Activated CD8-positive, alpha-beta memory T cell treated with anti-CD3 and anti-CD28 coated beads for 24 hours (primary cell): ENCODE measurements at places on chromosomes 7 and 10.

- DNase-seq: no peak
Measured at GRCh38 chr7:156640949-156641485, 443 bp downstream of the RNF32 start.

GRCh38 chr10:114881417-114881816 lies 56.6 kb upstream of the TRUB1 start:
- no peak for DNase-seq

DNA sequence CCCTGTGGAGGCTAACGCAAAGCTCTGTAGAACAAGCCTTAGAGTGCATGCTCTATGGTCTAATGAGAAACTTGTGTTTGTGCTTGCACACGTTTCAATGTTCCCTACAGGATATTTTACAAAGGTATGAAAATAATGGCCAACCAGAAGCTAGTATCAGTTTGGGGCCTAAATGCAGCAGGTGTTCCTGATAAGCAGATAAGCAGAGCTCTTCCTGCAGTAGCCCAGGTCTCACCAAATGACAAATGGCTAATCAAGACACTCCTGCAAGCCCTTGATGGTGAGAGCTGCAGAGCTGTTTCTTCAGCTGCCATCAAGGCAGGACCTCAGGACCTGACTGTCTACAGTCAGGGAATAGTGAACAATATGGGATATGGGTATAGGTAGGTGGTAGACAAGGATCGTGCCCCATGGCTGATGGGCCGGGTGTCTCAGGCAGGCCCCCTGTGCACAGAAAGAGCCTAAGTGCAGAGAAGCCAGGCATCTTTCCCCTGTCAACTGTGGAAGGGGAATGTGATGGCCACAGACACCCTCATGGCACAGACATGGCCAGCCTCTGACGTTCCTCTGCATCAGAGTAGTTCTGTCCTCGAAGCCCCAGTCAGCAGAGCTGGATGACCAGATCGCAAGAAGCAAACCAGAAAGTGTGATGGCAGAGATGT lies 23.2 kb upstream of the RASSF4 start:
- DNase-seq: peak; percentile 45

GRCh38 chr7:51774178-51774577 lies 457.6 kb upstream of the COBL start:
- no peak for DNase-seq

GRCh38 chr7:139264220-139264619 lies 33.2 kb downstream of the UBN2 start:
- DNase-seq: no peak

DNA sequence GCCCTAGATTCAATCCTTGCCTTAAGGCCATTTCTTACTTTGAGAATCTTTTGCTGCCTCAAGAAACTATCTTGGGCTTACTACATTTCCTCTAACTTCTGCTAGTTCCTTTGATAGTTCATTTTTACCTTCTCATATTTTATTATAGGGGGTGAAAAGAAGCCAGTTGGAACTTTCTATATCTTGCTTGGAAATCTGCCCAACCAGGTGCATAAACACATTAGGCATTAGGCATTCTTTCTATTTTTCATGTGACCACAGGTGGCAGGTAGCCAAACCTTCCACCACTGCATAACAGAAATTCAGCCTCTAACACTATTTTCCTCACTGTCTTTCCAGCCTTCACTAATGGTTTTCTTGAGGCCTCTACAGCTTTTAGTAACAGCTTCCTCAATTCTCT lies 300.0 kb upstream of the SP8 start:
- DNase-seq: no peak

GRCh38 chr7:114415064-114415989 lies 712 bp downstream of the FOXP2 start:
- no peak for DNase-seq

GRCh38 chr7:24842449-24843241 lies 85.4 kb upstream of the GSDME start:
- DNase-seq: no peak

- peak; percentile 83 for DNase-seq
Measured at GRCh38 chr7:30285536-30286284, 1.3 kb downstream of the ZNRF2 start.

GRCh38 chr10:113854761-113855588 lies 514 bp downstream of the NHLRC2 start:
- DNase-seq: peak; percentile 89

GRCh38 chr10:110169586-110169985 lies 37.8 kb upstream of the MXI1 start:
- DNase-seq: no peak

- DNase-seq: peak; percentile 35
Measured at GRCh38 chr7:139603896-139604295, 80.4 kb downstream of the CLEC2L start.

DNA sequence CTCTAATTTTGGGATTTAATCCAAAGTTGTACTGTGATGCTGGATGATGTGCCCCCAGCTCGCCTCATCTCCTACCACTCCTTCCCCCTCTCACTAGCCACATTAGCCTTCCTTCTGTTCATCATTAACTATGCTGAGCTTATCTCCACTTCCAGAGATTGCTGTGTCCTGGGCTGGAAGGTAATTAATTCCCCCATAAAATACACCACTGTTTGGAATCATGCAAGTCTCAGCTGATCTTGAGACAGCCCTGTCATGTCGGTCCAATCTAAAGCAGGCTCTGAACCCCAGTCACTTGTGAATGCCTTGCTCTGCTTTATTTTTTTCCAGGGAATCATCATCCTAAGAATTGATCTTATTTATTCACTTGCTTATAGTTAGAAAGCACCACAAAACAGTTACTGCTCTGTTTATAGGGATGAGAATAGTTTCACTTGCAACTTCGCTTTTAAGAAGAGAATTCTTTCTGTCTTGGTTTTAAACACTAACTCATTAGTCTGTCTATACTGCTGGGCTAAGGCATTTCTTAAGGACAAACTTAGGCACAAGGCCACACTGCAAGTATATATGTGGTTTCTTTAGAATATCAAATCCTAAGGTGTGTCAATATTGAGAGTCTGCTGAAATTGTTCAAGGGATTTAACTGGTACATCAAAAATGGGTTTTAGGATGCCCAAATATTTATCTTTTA lies 341.1 kb upstream of the SEMA3A start:
- no peak for DNase-seq

DNA sequence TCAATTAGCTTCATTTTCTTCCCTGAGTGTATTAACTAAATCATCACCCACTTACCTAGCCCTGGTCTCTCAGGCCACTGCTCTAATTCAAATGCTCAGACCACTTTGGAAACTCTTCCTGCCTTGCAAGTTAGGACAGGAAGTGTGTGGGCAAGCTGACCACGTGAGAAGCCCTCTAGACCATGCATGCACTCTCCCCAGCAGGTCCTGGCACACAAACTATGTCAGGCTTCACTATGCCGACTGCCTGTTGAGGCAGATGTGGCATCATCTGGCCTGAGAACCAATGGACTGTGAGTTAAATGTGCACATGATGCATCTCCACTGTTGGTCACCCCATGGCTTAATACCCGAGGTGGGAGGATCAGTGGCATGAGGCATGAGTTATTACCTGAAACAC lies 439.6 kb downstream of the GRID1 start:
- no peak for DNase-seq

- DNase-seq: peak; percentile 88
Measured at GRCh38 chr10:62779487-62780248, 24.9 kb upstream of the ADO start.

GRCh38 chr10:79067241-79068202 lies 1.2 kb upstream of the ZMIZ1 start:
- peak; percentile 94 for DNase-seq

DNA sequence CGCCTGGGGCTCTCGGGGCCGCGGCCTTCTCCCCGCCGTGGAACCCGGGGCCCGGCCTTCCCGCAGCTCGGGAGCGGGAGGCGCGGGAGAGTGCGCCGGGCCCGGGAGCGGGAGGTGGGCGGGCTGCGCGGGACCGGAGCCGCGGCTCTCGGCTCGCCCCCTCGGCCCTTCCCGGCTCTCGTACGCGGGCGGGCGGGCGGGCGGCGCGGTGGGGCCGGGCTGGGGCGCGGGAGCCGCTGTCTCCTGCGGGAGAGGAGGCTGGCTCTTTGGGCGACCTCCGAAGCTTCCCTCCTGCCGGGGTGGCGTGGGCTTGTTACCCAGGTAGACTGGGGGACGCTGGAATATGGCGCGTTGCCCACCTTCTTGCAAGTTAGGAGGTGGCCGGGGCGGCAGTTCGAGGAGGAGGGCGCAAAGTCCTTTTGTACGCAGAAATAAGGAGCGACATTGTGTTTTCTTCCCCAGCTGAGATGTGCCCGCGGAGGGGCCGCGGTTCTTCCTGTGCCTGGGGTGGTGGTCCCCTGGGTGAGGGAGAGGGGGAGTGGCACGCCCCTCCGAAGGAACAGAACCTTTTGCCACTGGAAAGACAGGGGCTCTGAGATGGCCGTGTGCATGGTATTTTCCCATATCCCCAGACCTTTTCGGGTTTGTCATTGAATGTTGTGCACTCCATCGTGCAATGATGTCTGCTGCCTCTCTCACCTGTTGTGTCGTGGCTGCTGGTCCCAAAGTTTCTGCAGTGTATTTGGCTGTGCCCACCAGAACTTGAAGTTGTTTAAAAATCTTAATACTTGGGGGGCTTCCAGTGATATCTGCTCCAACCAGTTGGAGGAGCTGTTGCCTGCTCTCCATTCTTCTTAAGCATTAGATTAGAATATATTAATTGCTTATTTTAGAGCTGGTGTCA lies 844 bp downstream of the NRF1 start:
- DNase-seq: peak; percentile 77

GRCh38 chr7:48760528-48761265 lies 163.7 kb upstream of the CDC14C start:
- no peak for DNase-seq

DNA sequence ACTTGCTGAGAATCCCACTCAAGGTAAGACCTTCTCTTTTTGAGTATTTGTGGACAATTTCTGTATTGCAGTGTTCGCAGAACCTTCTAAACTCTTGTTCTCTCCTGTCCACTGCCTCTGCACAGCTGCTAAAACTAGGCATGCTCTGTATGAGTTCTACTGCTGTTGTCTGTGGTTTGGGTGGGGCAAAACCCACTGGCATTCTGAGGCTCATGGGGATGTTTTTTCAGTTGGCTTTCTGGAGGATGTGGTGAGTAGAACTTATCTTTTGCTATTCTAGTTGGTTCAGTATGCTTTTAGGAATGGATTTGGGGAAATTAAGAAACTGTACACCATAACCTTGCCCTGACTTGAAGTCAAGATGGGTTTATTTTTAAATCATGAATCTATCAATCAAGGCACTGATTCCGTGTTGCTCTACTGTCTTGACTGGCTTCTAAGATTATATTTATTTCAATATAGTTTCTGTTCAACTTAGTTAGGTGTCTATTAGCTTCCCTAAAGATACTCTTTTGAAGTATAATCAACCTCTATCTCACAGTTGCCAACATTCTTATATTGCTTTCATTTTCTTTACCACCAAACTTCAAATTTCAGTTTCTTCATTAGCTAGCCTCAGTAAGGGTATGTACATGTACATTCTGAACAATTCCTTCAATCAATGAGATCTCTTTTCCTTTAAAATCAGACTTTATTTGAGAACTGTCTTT lies 25.0 kb upstream of the C1GALT1 start:
- DNase-seq: peak; percentile 60

DNA sequence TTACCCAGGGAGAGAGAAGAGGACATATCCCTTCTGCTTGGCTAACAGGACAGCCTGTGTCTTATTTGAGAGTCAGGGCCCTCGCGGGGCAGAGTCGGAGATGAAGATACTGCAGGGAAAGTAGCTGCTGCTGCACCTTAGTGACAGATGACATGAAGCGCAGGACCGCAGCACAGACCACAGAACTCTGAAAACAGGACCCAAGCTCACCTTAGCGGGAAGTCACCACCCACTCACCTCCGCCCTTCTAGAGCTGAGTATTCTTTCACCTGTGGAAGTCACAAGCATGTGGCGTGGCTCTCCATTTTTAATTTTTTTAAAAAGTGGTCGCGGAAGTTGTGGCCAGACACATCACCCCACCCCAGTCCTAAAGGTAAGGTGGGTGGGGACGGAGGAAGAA lies 191.4 kb downstream of the FAM107B start:
- peak; percentile 82 for DNase-seq

DNA sequence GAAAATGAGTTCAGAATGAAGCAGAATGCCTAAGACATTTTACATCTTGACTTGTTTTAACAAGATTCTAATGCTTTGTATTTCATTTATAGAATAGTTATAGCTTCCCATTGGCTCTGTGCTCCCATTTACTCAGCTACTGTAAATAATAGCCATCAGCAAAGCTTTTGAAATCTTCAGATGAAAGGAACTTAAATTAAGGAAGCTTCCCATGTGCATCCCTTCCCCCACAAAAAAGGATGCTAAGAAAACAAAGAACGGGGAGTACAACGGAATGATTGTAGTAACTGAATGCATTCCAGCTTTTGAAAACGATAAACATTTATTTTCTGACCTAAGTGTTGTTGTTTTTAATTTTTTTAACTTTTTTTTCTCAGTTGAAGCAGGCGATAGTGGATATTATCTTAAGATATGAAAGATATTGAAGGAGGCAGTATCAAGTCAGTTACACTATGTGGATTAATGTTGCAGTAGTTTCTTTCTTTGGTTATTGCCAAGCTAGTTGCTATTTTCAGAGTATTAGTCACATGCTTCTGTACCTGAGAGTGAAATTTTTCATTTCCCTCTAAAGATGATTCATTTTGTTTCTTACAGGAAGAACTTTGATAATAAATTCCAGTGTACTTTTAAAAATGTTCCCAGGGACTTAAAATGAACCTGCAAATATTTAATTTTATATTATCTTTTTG lies 129.2 kb downstream of the KCND2 start:
- no peak for DNase-seq

- DNase-seq: no peak
Measured at GRCh38 chr7:99109108-99110051, 34.5 kb downstream of the SMURF1 start.

- DNase-seq: no peak
Measured at GRCh38 chr10:123673198-123673597, 7.0 kb downstream of the GPR26 start.

DNA sequence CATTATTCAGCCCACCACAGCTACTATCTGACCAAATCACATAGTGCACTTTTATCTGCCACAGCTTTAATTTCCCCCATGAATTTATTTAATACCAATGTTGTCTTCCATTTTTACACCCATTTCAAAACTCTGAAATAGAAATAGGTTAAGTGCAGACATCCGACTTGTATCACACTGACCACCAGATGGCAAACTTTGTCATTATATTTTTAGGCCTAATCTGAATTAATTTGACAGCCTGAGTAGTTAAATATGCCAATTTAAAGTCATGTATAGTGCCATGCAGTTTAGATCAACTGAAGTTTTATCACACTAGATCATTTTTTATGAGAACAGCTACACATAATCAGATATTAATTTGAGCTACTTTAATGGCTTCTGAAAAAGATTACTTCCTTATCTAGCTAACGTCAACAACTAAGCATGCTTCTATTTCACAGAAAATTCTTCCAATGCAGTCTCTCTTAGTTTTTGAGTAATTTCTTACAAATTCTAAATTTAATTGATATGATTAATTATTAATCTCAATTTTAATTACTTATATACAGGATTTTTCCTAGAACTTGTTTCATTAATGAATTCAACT lies 566.4 kb downstream of the GFRA1 start:
- no peak for DNase-seq
